ENCODE measurements at places on chromosomes 5 and 9.

- DNase-seq = no peak
Observed at GRCh38 chr5:174852143-174852542, 127.8 kb downstream of the MSX2 start.

DNA sequence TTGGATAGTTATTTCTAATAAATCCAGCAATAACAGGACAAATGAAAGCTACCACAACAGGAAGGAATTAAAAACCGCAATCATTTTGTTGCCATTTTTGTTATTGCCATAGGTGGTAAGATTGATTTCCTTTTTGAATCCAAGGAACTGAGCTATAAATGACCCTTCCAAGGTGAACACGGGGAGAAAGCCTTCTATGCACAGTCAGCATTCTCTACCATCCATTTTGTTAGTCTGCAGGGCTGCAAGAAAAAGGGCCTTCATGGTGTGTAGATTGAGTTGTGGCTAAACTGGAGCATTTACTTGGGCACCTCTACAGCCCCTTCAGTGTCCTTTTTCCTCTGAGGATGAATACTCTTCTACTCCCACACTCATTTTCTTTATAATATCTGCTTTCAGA lies 18.6 kb upstream of the REEP5 start:
- DNase-seq = no peak

- DNase-seq = no peak
Observed at GRCh38 chr9:16060436-16061129, 507.7 kb downstream of the CCDC171 start.

DNA sequence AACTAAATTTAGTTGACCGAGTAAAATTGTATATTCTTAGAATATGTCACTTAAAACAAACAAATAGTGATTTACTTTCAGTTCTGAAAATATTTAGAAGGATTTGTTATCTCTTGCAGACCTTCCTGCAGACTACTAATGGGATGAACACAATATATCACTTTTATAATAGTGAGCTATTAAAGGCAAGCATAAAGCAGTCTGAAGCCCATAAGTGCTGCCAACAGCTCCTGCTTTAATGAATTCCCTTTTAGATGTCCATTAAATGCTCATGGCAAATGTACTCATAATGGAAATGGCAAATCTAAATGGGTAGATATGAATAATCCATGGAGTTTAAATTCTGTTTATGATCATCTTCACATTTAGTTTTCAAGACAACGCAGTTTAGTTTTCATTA lies 170.2 kb downstream of the RANBP17 start:
- no peak for DNase-seq

- DNase-seq = no peak
Observed at GRCh38 chr5:137831526-137831925, 36.1 kb upstream of the MYOT start.

DNA sequence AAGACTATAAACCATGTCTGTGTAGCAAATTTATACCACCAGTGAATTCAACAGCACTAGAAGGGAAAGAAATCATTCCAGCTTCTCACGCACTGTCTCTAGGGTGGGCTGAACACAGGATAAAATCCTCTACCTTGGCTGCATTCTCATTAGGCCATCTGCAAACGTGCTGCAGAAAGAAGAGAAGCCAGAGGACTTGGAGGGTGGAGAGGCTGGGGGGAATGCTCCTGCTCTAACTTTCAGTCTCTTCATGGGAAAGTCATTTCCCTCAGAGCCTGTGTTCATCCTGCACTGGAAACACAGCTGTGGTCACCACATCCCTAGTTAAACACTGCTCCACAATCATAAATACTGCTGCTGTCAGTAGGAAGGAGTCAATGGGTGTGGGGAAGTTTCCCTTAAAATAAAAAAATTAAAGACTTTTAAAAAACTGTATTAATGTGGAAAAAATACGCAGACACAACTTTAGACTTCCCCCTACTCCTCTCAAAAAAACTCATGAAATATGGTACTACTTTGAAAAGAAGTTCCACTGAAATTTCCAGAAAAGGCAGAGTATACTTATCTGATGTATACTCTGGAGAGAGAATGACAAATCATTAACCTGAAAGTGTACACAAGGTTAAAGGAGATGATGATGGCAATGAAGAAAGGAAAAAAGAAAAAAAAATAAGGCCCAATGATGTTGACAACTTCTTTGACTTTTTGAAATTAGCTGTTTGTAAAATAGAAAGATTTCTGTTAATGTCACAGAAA lies 46.8 kb downstream of the LHFPL2 start:
- no peak for DNase-seq
